Activated naive CD4-positive, alpha-beta T cell (primary cell): ENCODE measurements at places on chromosomes 5 and 9.

DNA sequence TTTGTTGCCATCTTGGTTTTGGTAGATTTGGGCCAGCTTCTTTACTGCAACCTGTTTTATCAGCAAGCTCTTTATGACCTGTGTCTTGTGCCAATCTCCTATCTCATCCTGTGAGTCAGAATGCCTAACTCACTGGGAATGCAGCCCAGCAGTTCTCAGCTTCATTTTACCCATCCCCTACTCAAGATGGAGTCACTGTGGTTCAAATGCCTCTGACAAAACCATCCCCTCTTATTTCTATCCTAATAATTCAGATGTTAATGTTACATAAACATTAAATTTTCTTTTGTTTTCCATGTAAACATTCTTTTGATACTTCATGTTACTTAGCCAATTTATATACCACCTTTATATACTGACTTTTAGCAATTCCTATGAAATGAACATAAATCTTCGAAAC is 746.3 kb downstream of the CDH18 start:
- DNase-seq = no peak

- DNase-seq = no peak
Observed at GRCh38 chr5:154117050-154117449, 73.5 kb upstream of the GALNT10 start.

GRCh38 chr9:9108641-9109040 is 1309.1 kb upstream of the DMAC1 start:
- no peak for DNase-seq

- no peak for DNase-seq
Observed at GRCh38 chr9:75123696-75124095, 35.4 kb downstream of the OSTF1 start.

- no peak for DNase-seq
Observed at GRCh38 chr5:21646469-21646868, 1206.7 kb downstream of the CDH12 start.

- DNase-seq = no peak
Observed at GRCh38 chr5:111691914-111692313, 65.1 kb downstream of the NREP start.

- no peak for DNase-seq
Observed at GRCh38 chr5:147645197-147645596, 135.3 kb upstream of the DPYSL3 start.

DNA sequence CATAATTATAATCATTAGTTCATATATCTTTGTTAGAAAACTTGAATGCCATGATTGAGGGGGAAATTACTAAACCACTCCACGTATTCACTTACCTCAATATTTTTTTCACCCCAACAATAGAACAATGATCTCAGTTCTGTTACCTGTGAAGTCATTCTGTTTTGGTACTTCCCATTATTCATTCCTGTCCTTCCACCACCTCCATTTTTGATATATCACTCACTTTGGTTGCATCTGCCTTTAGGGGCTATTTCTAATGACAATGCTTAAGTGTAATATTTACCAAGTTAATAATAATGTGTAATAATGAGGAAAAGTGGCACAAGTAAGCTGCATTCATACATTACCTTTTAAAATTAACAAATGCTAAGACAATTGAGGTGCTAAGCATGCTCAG is 218.4 kb downstream of the SPATA31D1 start:
- no peak for DNase-seq

- DNase-seq = no peak
Observed at GRCh38 chr9:77019236-77019925, at the start of gene FOXB2. TSS of gene FOXB2 (plus strand) at chr9:77019655. CDS start at chr9:77019655, 0 bp downstream.

DNA sequence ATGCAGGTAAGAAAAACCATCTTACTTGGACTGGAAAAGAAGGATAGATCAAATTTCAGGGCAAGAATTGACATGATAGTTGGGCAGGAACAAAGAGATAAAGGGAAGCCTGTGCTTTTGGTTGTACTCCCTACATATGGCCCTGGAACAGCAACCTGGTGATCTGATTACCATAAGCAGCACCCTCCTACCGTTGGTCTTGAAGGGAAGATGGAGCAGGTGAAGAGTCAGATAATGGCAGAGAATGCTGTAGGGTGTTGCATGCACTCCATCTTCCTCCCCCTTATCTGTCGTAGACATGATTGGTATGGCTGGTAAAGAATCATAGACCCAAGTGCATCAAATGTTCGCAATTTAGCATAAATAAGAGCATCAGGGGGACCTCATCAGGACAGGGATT is 4.7 kb downstream of the IRGM start:
- DNase-seq = no peak

DNA sequence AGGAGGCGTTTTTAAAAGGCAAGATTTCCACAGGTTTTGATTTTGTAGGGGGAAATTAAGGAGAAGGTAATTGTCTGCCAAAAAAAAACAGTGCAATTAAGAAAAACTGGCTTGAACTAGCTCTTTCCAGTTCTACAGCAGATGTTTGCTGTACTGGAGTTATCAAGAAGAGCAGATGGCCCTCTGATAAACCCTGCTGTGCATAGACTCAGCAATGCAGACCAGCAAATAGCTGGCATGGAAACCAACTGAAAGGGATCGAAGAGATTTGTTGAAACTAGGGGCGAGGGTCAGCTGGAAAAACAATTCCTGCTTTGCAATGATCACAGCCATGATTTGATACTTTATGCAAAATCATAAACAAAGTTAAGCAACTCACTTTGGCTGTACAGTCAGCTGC is 17.8 kb upstream of the BHMT start:
- no peak for DNase-seq

DNA sequence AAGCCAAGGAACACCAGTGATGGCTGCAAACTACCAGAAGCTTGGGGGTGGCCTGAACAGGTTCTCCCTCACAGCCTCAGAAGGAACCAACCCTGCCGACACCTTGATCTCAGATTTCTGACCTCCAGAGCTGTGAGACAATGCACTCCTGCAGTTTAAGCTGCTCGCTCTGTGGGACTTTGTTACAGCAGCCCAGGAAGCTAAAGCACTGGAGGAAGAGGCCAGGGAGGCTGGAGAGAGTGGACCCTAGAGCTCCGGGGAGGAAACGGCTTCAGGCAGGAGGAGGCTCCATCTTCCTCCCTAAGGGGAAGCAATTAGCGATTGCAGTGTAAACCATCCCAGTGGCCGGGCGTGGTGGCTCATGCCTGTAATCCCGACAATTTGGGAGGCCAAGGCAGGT is 25.1 kb downstream of the BARX1 start:
- no peak for DNase-seq

- no peak for DNase-seq
Observed at GRCh38 chr9:127451858-127452656, 747 bp downstream of the LRSAM1 start.

DNA sequence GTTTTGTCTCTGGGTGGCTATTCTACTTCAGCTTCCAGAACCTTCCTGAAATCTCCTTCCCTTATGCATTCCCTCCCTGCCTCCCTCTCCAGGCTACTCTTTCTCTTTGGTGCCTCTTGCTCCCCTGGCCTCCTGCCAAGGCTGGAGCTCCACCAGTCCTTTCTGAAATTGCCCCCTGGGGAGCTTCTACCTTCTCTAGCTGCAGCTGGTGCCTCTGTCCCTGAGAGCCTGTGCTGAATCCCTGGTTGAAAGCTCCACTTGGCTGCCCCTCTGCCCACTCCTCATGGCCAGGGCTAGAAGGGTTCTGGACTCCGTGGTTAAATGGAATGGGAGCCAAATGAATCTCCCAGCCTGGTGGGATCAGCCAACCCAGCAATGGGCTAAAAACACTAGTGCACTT is 80.1 kb downstream of the COL15A1 start:
- DNase-seq = no peak

GRCh38 chr5:142861011-142861410 is 90.8 kb downstream of the ARHGAP26 start:
- no peak for DNase-seq

DNA sequence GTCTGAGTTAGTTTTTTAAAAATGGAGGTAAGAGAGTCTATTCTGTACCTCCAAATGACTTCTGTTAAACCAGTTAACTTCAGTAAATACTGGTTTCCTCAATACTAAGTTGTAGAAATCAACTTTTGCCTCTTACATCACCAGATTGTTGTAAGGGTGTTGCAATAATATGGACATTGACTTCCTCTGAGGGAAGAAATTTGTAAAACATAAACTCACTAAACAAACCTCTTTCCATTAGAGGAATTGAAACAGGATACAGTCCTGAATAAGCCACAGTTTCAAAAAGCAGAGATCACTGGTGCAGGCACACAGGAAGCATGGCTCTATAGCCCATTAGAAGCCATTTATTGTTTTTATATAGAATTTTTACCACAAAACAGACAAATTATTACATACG is 32.7 kb upstream of the SLCO6A1 start:
- DNase-seq = no peak

- DNase-seq = no peak
Observed at GRCh38 chr9:4196376-4196775, 103.5 kb downstream of the GLIS3 start.

- no peak for DNase-seq
Observed at GRCh38 chr9:95605101-95605500, 88.3 kb upstream of the PTCH1 start.

- no peak for DNase-seq
Observed at GRCh38 chr5:143077453-143078103, 307.4 kb downstream of the ARHGAP26 start.

DNA sequence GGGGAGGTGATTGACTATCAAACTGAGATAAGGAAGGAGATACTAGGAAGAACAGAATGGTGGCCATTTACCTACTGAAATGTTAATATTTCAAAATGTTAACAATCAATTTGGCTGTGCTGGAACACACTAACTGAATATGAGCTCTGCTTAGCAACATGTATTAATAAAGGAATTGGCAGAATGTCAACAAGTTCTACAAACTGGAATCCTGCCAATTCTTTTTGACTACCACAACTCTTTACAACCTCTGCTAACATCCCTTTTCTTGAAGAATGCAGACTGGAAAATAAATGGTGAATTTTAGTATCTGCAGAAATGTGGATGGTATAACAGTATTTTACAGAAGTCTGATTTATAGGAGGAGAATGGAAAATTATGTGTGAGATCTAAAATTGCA is 446.4 kb downstream of the ISL1 start:
- DNase-seq = no peak

DNA sequence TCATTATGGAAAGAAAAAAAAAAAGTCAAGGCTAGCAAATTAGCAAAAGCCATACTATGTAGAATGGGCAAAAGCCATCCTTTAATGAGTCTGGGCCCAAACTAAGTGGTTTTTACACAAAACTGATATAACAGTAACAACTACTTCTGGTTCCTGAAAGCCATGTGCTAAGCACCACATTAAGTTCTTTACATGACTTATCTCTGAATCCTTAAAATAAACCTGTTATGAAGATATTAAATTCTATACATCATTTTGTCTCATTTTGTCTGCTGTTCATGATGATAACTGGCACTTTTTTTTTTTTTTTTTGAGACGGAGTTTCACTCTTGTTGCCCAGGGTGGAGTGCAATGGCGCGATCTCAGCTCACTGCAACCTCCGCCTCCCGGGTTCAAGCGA is 5.0 kb downstream of the FNIP1 start:
- DNase-seq = no peak

DNA sequence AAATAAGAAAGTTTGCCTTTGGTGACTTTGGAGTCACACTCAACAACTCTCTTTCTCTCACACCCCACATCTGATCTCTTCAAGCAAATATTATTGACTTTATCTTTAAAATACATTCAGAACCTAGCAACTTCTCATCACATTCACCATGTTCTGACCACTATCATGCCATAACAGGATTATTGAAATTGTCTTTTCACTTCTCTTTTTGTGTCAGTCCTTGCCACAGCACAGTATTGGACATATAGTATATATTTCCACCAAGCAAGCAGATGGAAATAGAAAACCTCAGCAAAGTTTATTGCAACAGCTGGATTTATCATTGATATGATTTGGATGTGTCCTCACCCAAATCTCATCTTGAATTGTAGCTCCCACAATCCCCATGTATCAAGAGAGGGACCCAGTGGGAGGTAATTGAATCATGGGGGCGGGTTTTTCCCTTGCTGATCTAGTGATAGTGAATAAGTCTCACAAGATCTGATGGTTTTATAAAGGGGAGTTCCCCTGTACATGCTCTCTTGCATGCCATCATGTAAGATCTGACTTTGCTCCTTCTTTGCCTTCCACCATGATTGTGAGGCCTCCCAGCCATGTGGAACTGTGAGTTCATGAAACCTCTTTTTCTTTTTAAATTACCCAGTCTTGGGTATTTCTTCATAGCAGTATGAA is 26.9 kb upstream of the ITGA1 start:
- DNase-seq = no peak

GRCh38 chr5:150052956-150053712 is 33.2 kb downstream of the CSF1R start:
- DNase-seq = no peak

- DNase-seq = no peak
Observed at GRCh38 chr9:120779227-120779626, 14.0 kb downstream of the FBXW2 start.

GRCh38 chr9:71780953-71781352 is 12.6 kb upstream of the CEMIP2 start:
- DNase-seq = no peak

- no peak for DNase-seq
Observed at GRCh38 chr5:125343015-125343414, 596.6 kb upstream of the ZNF608 start.

DNA sequence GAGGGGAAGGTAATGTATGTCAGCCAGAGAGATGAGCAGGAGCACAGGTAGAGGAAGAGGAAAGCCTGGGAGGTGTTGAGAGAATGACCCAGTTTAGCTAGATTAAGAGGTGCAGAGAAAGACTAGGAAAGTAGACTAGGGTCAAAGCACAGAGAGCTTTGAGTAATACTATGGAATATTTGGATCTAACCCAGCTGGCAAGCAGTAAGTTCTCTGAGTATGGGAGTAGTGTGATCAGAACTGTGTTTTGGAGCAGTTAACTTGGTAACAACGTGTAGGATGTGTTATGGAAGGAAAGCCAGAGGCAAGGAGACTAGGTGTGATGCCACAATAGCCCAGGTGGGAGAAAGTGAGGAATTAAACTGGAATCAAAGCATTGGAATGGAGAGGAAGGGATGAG is 84.9 kb upstream of the PTGER4 start:
- no peak for DNase-seq

DNA sequence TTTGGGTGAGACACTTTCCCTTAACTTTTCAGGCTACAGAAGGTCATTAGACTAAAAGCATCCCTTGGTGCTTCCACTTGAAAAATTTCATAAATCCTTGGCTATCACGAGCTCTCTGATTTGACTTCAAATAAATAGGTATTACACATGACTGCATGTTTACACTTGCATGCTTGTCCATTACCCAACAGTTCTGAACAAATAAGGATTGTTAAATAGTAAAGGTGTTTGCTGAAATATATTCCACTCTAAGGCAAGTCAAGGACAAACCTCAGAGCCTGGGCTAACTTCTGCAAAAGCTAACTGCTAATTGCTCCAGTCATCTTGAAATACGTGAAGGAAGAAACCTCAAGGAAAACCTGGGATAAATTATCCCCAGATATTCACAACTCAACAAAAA is 14.5 kb downstream of the FBXW2 start:
- DNase-seq = no peak
